Forelimb muscle (tissue), 1 donor: ENCODE measurements at places on chromosomes 16 and 17. TPM values are rescaled to one million over a fixed set of nuclear protein-coding genes. Genes with fewer than 3 reads are reported as not detected.

- no peak for DNase-seq
These were observed 184.2 kb downstream of the COPRS start for GRCh38 chr17:31674717-31675349.

- DNase-seq = no peak
These were observed 70.1 kb downstream of the OMG start for GRCh38 chr17:31226950-31227349.

DNA sequence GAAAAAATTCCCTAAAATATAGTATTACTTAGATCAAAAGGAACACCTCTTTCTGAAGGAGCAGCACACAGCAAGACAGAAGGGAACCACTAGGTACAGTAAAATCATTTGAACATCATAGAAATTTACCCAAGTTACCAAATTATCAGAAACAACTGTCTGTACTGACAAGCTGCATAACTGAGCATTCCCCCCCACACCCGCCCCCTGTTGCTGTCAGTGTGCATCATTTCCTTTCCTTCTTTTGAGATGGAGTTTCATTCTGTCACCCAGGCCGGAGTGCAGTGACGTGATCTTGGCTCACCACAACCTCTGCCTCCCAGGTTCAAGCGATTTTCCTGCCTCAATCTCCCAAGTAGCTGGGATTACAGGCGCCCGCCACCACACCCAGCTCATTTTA, 120.7 kb downstream of the TRIM37 start:
- DNase-seq = no peak

- no peak for DNase-seq
These were observed 645 bp upstream of the GFOD2 start for GRCh38 chr16:67719778-67720144.

- no peak for DNase-seq
These were observed 406.5 kb upstream of the CDH5 start for GRCh38 chr16:65959983-65960382.

CD19 gene
- polyA plus RNA-seq = 0.65 TPM
